ENCODE measurements at places on chromosomes 1 and 21.

- DNase-seq = no peak
These were observed 14.3 kb downstream of the GPR137B start for GRCh38 chr1:236156512-236157208.

DNA sequence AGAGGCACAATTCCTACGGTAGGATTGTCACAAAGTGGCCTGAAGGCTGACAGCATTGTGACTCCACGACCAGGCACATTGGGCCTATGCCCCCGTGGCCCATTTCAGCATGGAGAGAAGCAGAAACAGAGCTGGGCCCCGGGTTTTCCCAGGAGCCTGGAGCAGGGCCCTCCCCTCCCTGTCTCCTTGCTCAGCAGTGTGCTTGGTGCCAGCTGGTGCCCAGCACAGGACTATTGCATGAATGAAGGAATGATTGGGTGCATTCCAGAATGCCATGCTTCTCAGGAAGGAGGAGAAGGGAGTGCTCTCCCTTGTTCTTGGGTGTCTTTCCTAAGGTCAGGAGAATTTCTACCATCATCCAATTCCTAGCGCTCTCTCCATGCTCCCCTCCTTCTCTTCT is 33.7 kb downstream of the IER5 start:
- DNase-seq = no peak

DNA sequence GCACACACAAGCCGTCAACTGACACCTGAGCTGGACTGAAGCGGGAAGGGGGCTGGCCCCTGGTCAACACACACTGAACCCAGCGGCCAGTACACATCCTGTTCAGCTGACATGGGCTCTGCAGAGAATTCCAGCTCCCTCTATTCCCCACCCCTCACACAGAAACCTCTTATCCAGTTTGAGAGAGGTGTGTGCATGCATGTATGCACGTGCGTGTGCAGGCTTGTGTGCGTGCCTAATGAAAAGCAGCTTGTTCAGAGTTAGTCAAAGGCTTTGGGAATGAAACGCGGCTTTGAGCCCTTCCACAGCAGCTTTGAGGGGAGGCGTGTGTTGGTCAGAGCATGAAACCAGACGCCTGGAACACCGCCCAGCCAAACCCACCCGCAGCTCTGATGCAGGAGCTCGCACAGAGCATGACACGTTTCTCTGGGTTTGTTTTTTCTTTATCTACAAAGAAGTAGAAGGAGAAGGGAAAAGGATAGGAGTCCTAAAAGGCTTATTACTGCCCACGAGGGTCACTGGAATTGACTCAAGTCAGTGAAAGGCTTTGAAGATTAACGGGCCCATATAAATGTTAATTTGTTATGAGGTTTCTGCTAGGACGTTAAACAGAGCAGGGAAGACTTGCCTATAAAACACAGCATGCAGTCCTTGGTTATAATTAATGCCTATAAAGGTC is 184.2 kb downstream of the ETS2 start:
- peak; percentile 41 for DNase-seq

DNA sequence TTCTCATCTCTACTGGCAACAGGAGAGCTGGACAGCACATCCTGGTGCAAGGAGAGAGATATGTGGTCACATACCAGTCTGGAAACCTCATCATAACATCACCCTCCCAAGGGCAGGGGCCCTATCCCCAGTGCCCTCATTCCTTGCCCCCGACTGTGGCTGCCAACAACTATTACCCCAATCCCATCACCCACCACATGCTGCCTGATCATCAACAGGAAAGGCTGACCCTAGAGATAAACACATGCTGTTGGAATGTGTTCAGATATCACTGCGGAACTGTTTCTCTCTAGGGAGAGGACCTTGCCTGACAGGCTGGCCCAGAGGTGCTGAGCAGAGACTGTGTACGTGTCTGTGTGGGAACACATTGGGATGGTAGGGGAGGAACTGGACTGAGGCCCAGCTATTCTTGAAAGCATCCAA is 4.5 kb upstream of the INKA2 start:
- DNase-seq = peak; percentile 63

DNA sequence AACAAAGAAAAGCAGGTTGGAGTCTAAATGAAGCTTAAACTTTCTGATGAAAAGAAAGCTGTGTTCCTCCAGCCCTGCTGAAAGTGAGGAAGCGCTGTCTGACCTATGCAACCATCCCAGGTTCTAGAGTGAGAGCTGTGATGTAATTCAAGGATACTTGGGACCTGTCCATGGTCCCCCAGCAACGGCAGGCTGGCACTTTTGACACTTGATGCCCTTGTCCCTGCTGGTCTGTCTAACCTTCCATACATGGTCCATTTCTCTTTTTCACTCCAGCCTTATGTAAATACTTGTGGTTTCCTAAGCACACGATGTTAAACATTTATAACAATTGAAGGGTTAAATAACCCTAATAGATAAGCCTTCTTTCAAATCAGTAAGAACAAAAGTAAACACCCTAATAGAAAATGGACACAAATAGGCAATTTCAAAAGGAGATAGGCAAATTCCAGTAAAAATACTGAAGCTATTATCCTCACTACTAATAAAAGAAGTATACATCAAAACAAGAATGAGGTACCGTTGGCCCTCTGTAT is 17.7 kb upstream of the KDM4A start:
- no peak for DNase-seq

- DNase-seq = no peak
These were observed 132.8 kb upstream of the CD34 start for GRCh38 chr1:208043691-208044181.

GRCh38 chr1:184502161-184502560 is 115.3 kb downstream of the C1orf21 start:
- DNase-seq = no peak

GRCh38 chr1:38580594-38580993 is 279.0 kb downstream of the RRAGC start:
- no peak for DNase-seq

- DNase-seq = no peak
These were observed 78.5 kb downstream of the LHX9 start for GRCh38 chr1:197995408-197996258.

DNA sequence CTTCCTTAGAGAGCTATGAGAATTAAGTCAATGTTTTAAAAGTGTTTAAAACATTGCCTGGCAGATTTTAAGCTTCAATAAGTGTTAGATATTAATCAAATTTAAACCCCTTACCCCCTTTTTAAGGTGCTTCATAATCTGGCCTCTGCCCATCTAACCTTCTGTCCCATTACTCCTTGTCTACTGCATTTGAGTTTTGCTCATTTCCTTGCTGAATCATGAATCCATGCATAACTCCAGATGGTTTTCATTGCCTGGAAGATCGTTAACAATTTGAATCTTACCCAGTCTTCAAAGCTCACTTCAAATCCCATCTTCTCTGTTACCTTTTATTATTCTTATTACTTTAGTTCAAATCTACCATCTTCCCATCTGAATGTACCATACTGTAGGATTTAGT is 4.6 kb downstream of the HJV start:
- DNase-seq = peak; percentile 36

GRCh38 chr1:30129001-30129408 is 594.4 kb downstream of the MATN1 start:
- DNase-seq = no peak

DNA sequence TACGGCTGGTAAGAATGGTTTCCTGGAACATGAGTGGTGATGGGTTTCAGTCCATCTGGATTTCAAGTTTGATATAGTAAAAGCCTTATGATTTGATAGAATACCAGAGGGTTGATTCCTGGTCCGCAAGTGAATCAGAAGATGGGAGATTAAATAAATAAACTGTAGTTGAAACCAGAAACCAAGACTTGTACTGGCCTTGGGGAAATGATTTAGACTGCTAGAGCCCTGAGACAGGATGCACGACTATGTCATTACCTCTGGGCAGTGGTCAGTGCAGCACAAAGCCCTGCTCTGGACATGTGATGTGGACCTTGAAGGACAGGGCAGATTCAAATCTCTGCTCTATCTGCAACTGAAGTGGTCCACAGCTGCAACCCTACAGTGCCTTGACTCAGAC is 15.6 kb upstream of the FMOD start:
- no peak for DNase-seq

DNA sequence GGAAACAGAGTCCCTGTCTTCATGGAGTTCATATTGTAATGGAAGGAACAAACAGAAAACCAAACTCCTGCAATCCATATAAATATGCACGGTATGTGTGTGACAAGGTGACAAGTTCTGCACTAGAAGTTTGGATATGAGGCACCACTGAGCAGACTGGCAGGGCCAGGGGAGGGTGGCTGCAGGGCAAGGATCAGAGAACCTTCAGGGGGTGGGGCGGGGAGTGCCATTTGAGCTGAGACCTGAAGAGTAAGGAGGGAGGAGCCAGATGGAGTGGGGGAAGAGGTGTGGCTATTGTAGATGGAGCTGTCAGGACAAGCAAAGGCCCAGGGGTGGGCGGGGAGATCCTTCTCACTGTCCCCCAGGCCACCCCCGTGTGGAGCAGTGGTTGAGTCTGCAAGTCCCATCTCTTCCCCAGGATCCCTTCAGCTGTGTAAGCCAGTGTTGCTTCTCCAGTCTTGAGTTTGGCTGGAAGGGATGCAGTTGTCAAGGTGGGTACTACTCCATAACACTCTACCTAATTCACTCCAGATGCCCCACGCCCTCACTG is 76.4 kb downstream of the ATP5PO start:
- DNase-seq = no peak
